ENCODE measurements at places on chromosomes 7 and 10.

DNA sequence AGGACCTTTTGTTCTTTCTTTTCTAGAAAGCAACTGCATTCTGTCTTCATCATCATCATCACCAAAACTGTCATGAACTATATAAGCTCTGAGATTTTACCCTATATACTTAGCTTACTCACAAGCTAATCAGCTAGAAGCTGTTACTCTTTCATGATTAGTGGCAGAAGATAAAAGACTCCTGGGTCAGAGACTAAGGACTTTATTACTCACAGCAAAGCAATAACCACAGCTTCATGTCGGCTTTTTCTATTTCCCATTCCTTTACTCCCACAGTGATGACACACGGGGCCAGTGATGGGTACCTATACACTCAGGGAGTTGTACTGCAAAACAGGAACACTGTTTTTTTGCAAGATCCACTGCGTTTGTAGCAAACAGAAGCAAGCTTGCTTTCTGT is 8.4 kb upstream of the C10orf88 start:
- DNase-seq = no peak

DNA sequence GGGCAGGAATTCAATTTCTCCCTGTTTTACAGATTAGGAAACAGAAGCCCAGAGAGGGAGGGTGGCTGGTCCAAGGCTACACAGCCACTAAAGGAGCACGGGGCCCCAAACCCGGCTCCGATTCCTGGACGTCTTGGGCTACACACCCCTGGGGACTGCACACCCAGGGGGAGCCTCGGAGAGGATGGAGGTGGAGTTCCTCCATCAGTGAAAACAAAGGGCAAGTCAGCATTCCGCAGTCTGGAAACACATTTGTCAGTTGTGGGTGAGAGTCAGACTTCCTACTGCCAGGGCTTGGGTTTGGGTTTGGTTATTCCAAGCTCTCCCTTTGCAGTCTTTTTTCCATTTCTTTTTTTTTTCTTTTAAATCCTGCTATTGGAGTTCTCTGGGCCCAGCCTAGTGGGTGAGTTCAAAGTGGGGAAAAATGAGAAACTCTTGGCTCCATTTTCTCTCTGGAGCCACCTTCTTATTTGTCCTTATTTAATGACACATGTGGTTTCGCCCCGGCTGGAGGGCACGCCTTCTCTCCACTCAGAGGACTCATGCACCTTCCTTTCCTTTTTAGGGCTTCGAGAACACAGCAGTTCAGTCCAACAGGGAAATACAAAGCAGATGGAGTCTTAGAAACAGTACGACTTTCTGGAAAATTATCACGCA is 59.9 kb upstream of the AQP1 start:
- no peak for DNase-seq

GRCh38 chr10:56296618-56297017 is 64.4 kb downstream of the ZWINT start:
- no peak for DNase-seq

DNA sequence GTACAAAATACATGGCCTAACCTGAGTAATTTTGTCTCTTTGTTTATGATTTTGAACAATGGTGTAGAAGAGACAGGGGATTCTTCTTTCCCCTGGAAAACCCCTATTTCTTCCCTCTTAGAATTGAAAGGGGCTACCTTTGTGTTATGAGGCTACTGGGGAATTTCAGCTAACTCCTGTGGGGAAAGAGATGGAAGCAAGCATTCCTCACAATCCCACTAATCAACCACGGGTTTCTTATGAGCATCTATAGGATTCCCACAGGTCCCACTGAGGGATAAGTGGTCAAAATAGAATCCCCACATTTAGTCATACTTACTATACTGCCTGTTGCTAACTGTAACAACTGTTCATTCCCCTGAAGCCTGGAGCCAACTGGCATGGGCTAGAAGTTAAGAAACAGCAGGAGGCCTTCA is 32.2 kb upstream of the ITGB8 start:
- DNase-seq = no peak

GRCh38 chr7:105277341-105277740 is 111.4 kb downstream of the SRPK2 start:
- DNase-seq = no peak

- no peak for DNase-seq
These were observed 233.9 kb downstream of the DNAJB6 start for GRCh38 chr7:157570531-157571200.
